Smooth muscle cell of the coronary artery (primary cell): ENCODE measurements at places on chromosomes 13 and 19. TPM values are rescaled to one million over a fixed set of nuclear protein-coding genes. Genes with fewer than 3 reads are reported as not detected.

The CLEC17A gene
- total RNA-seq: not detected in 2 replicates

The KLK14 gene
- not detected in 2 replicates for total RNA-seq

The KRI1 gene
- 8.6 and 13.5 TPM in 2 replicates for total RNA-seq

The FPR3 gene
- 0.23 TPM in 1 of 2 replicates, not detected in the other for total RNA-seq

The RDH8 gene
- not detected in 2 replicates for total RNA-seq
